ENCODE measurements at places on chromosomes 13 and 19.

DNA sequence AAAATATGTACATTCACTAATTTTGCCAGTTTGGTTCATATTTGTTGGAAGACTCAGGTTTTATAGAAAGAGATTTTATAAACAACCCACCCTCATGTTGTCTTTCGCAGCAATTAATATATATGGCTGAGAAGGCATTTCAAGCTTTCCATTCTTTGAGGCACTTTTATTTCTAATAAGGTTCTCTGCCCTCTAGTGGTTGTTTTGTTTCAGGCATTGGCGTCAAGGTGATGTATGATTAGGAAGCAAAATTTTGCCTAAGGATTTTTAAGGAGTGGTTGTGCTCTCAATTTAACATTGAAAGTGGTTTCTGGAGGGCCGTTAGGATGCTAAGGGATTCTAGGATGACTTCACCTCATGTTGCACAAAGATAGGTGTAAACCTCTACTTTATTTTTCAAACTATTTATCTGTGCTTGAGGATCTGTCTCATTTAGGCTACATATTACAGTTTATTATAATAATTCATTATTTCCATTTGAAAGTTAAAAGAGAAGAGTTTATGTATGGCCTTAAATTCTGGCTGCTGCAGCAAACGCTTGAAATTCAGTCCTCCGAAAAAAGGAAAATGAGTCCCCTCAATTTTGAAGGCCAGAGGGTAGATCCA is 35.9 kb downstream of the OXGR1 start:
- no peak for DNase-seq

GRCh38 chr13:31545616-31546015 is 193.7 kb upstream of the RXFP2 start:
- no peak for DNase-seq

DNA sequence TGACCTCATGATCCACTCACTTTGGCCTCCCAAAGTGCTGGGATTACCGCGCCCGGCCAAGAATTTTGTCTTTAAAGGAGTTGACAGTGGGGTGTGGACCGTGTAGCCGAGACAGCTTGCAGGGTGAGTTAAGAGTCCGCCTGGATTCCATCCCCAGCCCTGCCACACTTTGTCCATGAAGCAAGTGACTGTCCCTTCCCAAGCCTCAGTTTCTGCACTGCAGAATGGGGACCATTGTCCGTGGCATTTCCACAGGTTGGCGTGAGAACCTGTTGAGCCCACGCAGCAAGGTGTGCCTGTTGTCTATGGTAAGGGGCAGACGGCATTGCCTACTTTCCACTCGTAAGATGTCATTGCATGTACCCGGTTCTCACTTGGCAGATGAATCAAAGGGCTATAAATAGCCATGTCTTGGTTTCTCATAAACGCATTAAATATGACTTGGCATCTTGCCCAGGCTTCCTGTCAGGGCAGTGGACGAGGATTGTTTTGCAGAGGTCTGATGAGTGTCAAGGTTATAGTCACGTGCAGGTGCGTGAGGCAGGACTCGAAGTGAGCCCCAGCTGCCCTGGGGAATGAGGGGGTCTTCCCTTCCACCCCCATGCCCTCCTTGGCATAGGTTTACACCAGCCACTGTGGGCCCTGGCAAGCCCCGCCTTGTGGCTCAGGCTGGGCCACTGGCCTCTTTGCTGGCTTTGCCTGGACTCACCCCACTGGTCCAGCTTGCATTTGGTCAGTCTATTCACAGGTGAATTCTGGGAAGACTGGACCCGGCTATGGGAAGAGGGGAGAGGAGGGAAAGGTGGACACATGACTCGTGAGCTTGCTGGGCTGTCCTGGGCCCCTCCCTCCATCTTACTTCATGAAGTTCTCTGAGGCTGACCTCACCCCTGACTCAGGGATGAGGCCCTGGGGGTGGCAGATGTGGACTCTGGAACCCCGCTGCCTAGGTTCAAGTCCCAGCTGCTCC is 14.6 kb downstream of the FAM187B start:
- peak; percentile 26 for DNase-seq

DNA sequence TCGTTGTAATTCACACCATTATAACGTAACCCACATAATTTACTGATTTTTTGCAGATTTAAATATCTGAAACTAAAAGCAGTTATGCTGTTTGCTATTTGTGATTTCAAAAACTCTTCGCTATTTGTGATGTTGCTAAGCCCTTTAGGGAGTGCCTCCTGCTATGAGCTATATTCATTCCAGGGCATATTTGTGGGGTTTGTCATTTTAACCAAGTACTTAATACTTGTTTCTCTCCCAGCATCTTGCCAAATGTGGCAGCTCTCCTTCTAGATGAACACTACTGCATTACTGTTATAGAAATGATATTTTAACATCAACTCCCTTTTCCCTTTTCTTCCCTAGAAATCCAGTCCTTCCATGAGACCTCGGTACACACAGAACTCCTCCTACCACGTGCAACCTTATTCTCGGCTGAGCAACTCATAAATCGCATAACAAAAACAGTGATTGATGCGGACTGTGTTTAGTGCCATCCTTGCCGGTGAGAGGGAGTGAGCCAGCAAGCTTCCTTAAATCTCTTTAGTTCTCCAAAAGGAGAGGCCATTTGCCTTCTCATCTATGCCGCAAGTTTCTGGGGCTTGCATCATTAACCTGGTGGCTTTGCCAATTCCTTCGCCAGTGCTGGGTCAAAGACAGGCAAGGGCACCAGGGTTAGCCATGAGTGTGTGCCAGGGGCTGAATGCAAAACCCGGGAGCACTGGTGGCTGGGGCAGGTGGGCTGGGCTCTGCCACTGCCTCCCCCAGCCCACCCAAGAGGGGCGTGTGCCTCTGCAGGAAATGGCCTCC is 33.4 kb downstream of the RFX2 start:
- DNase-seq: peak; percentile 86

DNA sequence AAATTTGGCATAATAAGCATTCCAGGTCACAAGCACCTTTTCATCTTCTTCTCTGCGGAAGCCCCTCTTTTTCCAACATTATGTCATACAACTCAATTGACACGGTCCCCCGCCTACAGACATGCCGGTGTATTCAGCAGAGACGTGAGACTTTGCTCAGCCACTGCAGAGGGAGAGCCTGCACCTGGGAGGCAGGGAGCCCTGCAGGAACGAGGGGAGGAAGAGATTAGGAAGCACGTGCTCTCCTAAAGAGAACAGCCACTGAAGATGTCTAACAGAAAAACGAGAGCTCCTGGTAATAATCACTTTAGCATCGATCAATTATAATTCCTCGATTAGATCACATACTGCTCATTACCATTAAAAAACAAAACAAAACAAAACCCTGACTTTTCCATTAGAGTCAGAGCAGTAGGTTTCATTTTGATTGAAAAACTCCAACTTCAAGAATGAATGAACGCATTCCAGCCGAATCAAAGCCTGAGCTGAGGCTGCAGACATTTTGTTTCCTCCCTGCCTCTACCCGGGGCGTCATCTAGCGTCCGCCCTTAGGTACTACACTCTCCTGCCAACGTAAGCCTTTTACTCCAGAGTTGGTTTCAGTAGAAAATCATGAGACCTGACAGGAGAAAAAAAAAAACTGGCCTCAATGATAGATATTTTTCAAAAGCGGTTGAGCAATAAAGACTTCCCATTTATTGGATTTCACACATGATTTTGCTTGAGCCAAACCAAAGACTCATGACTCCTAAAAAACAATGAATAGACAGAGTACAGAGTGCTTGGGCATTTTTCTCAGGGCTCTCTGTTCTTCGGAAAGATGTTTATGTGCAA is 194.5 kb downstream of the KATNAL1 start:
- DNase-seq: peak; percentile 61

DNA sequence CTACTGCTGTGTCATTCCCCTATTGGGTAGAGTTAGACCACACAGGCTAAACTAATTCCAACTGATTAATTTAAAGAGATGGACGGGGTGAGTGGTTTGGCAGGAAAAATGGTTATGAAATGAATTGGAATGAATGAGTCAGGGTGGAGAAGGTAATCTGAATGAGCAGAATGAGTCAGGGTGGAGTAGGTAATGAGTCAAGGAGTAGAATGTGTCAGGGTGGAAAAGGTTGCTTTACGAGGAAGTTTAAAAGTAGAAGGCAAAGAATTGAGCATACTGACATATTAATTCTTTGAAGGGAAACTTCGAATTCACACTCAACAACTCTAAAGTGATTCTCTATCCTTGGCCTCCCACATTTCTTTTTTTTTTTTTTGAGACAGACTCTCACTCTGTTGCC is 12.7 kb upstream of the ZNF121 start:
- peak; percentile 42 for DNase-seq

DNA sequence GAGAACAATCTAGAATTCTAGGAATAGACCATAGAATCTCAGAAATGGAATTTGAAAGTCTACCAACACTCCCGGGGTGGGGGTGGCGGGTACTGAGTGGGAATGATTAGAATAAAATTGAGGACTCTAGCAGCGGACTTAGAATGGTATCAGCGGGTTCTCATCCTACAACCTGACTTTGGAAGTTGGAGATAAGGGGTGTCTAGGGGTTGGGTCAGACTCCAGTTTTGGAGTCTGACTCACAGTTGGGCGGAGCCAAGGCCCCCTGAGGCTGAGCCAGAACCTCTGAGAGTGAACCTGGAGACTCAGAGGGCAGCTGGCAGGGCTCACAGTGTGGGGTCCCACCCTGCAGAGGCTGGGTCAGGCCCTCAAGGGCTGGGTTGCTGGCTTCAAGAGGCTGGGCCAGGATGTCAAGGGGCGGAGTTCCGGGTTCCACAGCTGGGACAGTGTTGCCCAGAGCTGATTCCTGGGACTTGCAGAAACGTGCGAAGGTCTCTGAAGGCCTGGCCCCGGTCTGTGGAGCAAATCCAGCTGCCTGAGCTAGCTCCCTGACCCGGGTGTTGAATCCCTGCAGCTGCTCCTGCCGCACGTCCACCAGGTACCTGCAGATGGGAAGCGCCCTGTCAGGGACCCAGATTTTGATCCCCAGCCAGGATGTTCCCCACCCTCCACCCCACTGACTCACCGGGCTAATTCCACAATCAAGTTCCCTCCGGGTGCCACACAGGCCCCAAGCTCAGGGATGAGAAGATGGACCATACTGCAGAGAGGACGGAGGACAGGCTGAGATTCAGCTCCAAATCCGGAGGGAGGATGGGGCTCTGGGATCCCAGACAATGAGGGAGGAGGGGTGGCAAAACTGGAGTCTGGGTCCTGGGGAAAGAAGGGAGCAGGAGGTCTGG is 1.6 kb upstream of the TNNI3 start:
- DNase-seq: peak; percentile 96

DNA sequence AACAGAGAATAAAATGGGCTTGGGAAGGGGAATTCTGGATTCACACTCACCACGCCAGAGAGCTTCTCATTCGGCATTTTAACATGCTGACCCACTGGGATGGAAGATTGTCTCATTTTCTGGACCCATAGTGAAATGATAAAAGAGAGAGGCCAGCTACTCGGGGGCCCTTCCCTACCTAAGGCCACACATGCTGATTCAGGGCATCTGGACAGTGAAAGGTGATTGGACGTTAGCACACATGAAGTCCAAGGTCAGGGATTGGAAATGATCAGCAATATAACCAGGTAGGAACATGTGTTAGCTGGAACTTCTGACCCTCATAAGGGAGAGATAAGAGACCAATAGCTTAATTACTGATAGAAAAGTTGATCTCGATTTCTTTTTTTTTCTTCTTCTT is 183.7 kb downstream of the NUFIP1 start:
- no peak for DNase-seq

DNA sequence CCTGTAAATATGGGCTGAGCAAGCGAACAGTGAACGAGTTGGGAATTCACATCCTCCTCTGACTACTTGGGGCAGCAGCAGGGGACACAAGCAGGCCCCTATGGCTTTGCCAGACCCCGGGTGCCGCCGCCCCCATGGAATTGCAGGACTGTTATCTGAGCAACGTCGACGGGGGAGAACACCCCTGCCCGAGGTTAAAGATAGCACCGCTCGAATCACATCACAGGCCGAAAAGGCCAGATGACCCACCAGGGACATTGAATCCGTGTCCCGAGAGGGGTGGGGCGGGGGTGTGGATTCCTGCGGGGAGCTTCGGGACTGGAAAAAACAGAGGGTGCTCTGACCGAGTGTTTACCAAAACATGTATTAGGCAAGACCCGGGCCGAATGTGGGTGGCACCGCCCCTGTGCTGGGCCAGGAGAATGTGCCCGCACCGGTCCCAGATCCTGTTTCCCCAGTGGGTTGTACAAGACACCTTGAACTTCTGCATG is 9.1 kb downstream of the FEM1A start:
- no peak for DNase-seq

DNA sequence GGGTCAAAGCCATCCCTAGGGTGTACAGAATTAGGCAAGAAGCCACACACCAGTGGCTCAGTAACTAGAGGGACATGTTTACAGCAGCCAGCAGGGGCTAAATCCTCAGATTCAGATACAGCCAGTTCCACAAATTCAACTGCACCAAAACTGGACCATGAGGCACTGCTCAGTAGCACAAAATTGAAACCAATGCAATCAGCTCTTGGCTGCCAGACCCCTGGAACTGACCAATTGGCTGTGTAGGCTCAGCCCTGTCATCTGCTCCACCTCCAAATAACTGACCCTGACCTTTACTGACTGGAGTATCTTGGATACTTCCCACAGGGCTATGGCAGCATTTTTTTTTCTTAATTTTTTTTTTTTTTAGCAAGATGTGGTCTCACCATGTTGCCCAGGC is 226.5 kb downstream of the FOXO1 start:
- DNase-seq: peak; percentile 57

DNA sequence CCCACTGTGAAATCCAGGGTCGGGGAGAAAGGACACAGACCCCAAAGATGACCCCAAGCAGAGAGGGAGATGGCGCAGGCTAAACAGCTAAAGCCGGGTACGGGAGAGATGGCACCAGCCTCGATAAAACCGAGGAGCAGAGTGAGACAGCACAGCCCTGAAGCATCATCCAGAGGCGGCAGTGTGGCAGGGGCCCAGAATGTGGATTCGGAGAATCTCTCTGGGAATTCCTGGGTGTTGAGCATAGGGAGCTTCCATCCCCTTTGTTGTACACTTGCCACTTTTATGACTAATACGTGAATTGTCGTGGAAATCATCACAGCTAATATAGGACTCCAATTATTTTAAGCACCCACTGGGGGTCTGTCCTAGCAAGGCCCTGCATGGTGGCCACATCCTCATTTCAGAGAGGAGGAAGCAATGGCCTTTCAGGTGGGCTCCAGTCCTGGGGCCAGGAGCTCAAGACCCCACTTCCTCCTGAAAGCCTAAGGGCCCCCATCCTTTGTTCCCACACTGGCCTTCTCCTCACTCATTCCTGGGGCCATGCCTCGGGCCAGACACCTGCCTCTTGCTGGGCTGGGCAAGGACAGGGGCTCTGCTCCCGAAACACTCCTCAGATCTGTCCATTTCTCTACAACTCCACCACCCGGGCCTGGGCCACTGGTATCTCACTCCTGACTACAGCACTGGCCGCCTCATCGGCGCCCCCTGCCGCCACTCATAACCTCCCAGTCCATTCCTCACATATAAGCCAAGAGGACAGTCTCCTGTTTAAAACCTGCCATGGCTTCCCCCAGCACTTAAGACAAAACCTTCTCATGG is 29.3 kb upstream of the ATP1A3 start:
- DNase-seq: peak; percentile 65

- DNase-seq: no peak
These were observed 107.0 kb downstream of the KL start for GRCh38 chr13:33123066-33123859.

GRCh38 chr19:53085496-53085895 is 17.7 kb downstream of the ZNF160 start:
- no peak for DNase-seq

- no peak for DNase-seq
These were observed 776.4 kb upstream of the ATXN8OS start for GRCh38 chr13:69331245-69331644.

Data from MG63 (cell line).